Fibroblast of skin of left biceps (primary cell): ENCODE measurements at places on chromosomes 1 and 21.

DNA sequence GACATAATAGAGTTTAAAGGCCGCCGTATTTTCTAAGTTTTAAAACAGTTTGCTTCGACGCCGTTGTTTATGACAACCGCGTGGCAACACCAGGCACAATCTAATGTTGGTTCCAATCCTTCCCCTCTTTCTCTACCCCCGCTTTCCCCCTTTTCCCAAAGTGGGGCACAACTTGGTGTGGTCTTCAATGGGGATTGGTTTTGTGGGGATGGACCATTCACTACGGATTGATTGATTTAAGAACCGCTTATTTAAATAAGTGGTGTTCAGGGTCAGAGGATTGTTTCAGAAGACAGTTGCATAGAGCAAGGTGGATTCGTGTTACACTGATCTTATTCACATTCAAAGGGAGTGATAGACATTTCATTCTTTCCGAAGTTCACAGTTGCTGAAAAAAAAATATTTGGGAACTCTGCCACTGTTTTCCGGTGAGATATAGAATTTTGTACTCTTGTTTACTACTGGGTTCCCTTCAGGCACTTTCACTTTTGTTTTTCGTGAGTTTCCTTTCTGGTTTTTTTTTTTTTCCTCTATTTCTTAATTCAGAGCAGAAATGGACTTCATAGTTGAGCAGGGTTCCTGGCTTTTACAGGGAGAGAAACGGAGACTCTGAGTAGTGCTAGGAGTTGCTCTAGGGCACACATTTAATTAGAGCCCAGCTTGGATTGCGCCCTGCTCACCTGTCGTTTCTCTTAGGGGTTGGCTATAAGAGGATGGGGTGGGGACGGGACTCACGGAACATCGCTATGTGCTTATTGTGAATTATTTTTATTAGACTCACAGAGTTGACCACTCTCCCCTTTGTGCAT lies 79.6 kb upstream of the AK4 start:
- DNase-seq = no peak

DNA sequence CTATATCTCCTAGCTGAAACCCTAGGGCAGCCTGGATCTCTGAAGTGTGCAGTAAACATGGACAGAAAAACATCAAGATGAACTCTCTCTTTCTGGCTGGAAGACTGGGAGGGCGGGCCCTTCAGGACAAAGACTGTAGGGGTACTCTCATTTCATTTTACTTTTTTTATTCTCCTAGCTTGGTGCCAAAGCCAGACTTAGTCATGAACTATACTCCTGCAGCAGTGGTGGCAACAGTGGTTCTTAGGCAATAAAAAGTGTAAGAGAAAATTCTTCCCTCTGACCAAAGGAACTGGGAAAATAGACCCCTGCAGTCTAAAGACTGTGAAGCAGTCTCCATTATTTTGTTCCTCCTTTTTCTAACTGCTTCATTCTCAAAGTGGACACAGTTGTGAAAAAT lies 213.8 kb upstream of the JUN start:
- no peak for DNase-seq

DNA sequence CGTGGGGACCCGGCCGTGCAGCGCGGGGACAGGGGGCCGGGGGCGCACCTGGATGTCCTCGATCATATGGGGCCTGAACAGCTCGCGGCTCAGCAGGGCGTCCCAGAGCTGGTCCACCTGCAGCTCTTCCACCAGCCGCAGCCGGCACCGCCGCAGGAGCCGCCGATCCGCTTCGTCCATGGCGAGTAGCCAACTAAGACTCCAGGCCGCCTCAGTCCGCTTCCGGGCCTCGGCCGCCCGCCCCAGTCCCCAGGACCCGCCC lies at the start of gene CASP9:
CASP9 (minus strand) TSS at position 195 of the 262 bp plus-strand sequence; CDS start at position 180, 15 bp downstream.
- no peak for DNase-seq

DNA sequence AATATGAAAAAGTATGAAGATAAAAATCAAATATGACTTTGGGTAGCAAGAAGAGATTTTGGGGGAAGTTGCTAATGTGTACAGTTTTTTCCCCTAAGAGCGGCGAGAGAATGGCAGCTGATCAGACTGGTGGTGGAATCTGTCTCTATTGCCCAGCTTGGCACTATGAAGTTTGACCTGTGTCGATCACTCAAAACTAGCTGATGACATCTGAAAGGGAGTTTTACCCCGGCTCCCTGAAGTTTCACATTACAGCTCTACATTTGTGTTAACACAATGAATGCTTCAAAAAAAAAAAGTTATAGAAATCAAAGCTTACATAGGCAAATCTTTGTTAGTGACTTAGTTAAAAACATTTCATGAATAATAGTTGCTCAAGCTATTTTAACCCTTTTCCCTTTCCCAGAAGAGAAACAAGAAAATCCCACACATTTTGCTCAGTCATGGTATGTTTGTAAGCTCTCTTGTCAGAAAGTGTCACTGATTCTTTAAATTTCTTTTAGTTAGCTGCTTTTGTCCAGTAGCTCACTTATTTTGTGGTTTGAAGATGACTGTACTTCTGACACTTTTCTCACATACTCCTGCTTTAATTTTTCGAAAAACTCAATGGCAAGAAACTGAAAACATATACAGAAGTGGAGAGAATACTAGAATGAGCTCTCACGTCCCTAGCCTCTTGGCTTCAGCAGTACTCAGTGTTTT lies 41.3 kb downstream of the DYRK1A start:
- no peak for DNase-seq

- no peak for DNase-seq
Measured at GRCh38 chr1:28512058-28512611, 6.3 kb downstream of the RCC1 start.

GRCh38 chr1:35923791-35924221 lies 7.1 kb upstream of the AGO3 start:
- DNase-seq = no peak

DNA sequence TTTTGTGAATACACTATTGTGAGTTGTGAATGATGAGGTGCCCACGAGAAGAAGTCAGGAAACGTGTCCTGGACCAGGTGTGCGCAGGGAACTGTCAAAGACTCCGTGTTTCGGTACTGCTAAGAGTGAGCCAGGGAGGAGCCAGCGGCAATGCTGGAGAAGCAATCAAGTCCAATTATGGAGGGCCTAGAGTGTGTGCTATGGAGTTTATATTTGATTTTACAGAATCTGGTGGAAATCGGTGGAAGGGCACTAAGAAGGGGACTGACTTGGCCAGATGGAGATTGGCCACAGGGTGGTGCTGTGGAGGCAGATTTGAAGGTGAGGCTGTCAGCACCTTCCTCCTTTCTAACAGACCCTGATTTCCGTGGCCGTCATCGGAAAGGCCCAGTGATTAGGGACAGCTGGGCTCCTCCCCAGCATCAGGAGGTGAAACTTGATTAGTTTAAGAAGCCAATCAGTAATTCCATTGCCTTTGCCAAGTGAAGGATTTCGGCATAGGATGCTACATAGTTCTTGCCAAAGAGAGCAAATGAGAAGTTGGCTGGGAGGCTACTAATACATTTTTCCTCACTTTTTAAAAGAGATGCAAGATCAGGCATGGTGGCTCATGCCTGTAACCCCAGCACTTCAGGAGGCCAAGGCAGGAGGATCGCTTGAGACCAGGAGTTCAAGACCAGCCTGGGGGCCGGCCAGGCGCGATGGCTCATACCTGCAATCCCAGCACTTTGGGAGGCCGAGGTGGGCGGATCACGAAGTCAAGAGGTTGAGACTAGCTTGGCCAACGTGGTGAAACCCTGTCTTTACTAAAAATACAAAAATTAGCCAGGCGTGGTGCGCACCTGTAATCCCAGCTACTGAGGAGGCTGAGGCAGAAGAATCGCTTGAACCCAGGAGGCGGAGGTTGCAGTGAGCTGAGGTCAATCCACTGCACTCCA lies 7.0 kb downstream of the PTCH2 start:
- peak; percentile 49 for DNase-seq

DNA sequence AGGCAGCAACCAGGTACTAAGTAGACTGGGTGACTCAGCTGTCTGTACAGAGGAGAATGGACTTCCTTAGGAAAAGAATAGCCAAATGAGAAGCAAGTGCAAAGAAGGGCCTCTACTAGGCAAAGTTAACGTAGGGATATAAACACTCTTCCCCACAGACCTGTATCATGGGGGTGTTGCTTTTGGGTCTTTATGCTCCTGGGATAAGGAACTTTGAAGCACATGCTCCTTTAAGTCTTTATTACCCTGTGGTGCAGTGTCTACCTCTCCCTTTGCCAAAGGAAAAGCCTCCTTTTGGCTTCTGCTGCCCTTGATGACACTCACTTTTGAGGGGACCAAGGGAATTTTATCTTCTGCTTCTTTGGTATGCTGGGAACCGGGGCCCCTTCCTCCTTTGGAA lies 5.0 kb downstream of the RFX5 start:
- DNase-seq = no peak

- no peak for DNase-seq
Measured at GRCh38 chr1:55622074-55622473, 406.9 kb upstream of the USP24 start.

DNA sequence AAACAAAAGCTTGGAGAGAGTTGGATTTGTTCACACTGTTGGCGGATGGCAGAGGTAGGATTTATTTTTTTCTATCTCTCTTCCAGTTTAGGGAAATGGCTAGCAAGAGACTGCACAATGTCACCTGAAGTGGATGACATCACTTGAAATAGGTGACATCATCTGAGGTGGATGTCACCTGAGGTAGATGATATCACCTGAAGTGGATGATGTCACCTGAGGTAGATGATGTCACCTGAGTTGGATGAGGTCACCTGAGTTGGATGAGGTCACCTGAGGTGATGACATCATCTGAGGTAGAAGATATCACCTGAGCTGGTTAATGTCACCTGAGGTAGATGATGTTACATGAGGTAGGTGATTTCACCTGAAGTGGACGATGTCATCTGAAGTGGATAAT lies 413.4 kb downstream of the DSCAM start:
- no peak for DNase-seq

DNA sequence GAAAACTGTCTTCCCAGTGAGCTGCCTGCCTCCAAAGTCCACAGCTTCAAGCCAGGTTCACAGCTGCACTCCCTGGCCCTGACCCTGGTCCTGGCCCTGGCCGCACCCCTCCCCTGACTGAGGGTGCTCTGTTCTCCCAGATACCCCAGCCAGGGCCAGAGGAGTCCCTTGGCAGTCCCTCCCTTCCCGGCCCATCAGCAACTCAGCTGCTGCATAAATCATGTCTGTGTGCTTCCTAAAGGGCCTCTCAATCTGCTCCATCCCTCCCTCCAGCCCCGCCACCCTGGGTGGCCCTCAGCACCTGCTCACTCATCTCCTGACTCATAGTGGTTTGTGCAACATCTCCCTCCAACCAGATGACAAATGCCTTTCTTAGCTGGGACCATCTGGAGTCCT lies 24.8 kb upstream of the C1orf174 start:
- no peak for DNase-seq

DNA sequence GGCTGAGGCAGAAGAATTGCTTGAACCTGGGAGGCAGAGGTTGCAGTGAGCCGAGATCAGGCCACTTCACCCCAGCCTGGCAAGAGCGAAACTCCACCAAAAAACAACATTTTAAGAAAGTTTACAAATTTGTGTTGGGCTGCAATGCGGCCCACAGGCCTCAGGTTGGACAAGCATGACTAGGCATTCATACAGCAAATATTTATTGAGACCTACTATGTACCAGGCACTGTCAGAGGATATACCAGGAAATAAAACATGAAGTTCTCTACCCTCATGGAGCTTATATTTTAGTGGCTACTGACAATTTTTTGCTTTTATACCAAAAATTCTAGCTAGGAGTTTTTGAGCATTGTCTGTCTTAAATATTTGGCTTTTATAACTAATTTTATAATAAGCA lies 23.7 kb downstream of the GNB1 start:
- no peak for DNase-seq

DNA sequence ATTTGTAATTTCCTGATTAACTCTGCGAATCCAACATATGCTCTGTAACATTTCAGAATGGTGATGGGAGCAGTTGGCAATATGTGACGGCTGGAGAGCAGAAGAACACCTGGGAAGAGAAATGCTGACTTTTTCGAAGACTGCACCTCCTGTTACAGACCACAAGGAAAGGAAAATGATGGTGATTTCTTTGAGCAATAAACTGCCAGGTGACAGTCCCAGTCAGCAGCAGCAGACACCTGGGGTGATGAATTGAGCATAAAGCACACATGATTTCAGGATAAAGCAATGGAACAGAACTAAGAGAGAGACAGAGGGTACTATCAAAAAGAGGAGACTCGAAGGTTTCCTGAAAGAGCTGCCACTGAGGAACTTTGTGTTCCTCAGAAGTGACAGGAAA lies 528.6 kb downstream of the NEGR1 start:
- DNase-seq = no peak

GRCh38 chr1:74513411-74514300 lies 1.2 kb upstream of the LRRC53 start:
- DNase-seq = peak; percentile 26

DNA sequence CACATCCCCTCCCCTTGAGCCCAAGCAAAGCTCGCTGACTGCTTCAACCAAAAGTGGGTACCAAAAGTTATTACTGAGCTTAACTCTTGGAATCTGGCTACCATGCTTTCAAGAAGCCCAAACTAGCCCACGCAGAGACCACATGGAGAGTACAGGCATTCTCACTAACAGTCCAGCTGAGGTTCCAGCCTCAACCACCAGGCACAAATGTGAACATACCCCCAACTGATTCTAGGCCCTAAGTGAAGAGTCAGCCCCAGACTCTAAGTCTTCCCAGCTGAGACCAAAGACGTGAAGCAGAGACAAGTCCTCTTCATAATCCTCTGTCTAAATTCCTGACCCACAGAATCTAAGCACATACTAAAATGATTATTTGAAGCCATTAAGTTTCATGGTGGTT lies 36.8 kb downstream of the EVI5 start:
- no peak for DNase-seq

DNA sequence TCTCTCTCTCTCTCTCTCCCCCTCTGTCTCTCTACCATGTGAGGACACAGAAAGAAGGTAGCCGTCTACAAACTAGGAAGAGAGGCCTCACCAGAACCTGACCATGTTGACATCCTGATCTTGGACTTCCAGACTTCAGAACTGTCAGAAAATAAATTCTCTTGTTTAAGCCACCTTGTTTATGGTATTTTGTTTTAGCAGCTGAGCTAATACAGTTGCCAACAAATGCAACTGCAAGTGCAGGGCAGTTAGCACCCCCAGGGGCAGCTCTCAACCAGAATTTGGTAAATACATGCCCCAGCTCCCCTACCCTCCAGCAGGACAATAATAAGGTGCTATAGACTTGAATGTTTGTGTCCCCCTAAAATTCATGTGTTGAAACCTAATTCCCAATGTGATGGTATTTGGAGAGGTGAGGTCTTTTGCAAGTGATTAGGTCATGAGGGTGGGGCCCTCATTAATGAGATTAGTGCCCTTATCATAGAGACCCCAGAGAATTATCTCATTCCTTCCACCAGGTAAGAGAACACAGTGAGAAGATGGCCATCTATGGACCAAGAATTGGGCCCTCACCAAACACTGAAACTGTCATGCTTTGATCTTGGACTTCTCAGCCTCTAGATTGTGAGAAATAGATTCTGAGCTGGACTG lies 6.7 kb upstream of the SLC45A1 start:
- DNase-seq = no peak
